ENCODE measurements at places on chromosomes 5 and 9.

GRCh38 chr9:125682340-125682739, 24.7 kb downstream of the MAPKAP1 start:
- no peak for DNase-seq

DNA sequence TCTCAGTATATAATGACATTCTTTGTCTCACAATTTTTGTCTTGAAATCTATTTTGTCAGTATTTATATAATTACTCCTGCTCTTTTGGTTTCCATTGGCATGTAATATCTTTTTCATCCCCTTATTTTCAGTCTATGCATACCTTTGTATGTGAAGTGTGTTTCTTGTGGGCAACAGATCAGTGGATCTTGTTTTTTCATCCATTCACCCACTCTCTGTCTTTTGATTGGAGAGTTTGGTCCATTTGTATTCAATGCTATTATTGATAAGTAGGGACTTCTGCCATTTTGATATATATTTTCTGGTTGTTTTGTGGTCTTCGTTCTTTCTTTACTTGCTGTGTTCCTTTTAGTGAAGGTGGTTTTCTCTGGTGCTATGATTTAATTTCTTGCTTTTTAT, 10.9 kb downstream of the RIC1 start:
- no peak for DNase-seq

- no peak for DNase-seq
Measured at GRCh38 chr9:99154356-99154755, 49.4 kb downstream of the TGFBR1 start.

DNA sequence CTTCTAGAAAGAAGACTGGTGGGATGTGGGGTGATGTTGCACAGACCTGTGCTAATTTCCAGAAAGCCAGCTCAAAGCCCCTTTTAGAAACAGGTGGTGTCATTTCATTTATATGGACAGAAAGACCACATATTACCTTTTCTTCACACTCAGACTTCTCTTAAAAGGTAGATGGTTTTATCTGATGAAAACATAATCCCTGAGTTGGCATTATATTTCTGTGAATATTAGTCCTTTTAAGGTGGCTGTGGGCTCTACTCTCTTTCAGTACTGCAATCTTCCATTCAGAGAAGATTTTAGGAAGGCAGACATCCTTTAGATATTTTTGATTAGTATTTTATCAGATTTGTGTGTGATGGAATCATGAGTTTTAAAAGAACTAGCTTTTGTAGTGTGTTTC, 73.2 kb downstream of the PPIC start:
- no peak for DNase-seq

DNA sequence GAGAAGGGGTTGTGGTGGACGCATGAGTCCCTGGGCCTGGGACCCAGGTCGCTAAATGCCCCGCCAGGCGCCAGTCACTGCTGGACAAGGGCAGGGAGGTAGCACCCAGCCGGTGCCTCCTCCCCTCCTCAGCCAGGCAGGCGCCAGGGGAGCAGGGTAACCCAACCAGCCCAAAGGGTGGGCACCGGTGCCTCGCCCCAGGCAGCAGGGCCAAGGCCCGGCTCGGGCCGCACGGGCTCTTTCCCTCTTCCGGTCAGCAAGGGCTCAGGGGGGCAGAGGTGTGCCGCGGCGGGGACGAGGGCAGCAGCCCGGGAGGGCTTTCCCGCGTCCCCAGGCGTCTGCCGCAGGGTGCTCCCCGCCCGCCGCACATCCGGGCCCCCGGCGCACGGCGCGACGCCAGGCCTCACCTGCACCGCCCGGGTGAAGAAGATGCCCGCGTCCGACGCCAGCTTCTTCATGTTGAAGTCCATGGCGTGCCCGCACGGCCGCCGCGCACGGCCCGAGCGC, 393 bp downstream of the SH3GLB2 start:
- DNase-seq, result peak; percentile 66

DNA sequence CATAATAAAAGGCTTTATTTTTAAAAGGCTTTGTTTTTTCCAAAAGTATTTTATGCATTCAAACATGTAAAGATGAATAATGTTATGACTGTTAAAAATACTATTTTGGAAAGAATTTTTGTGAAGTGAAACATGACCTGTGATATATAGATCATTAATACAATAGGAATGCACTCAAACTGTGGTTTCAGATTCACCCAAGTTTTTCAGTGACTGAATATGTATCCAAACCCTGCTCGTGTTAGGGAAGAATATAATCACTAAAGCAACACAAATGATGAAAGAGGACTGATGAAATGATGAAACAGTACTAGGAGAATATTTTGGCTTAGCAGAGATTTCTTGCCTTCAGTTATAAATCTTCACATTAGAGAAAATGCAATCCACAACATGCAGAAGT, 278.0 kb downstream of the ADAMTS6 start:
- no peak for DNase-seq

- peak; percentile 79 for DNase-seq
Measured at GRCh38 chr5:69364414-69364813, 4.9 kb downstream of the AK6 start.
